Heart right ventricle (tissue), 16 donors: ENCODE measurements at places on chromosomes 16 and 17. TPM values are rescaled to one million over a fixed set of nuclear protein-coding genes. Genes with fewer than 3 reads are reported as not detected.

- no peak for DNase-seq
These were observed 30.0 kb upstream of the USP36 start for GRCh38 chr17:78870621-78871020.

The TRIM72 gene
- 0.51 TPM for polyA plus RNA-seq

- no peak for DNase-seq
These were observed 18.7 kb downstream of the DNASE1 start for GRCh38 chr16:3673201-3673600.

- DNase-seq = no peak
These were observed 5.1 kb downstream of the NUDT16L1 start for GRCh38 chr16:4698321-4699045.

GRCh38 chr17:76695059-76695831, 15.5 kb downstream of the MXRA7 start:
- DNase-seq = no peak

The MYH8 gene
- not detected for polyA plus RNA-seq

DNA sequence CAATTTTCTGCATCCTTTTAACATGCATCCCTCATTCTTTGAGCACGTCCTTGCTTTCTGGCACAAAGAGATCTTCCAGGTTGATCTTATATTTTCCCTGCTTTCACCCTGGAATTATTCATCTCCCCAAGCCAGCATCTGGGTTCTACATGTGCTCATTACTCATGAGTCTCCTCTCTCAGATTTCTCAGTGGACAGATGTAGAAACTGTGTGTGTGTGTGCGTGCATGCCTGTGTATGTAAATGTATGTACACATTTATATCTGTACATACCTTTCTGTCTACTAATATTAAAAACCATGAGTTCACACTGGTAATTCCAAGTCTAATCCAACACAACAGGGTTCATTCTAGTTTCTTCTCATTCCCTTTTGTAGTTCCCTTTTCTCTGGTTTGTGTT, 41.9 kb upstream of the NSRP1 start:
- no peak for DNase-seq

The MYADML2 gene
- polyA plus RNA-seq = 4.3 TPM
